Germinal center (tissue), 1 donor: ENCODE measurements at places on chromosomes 5 and 9.

DNA sequence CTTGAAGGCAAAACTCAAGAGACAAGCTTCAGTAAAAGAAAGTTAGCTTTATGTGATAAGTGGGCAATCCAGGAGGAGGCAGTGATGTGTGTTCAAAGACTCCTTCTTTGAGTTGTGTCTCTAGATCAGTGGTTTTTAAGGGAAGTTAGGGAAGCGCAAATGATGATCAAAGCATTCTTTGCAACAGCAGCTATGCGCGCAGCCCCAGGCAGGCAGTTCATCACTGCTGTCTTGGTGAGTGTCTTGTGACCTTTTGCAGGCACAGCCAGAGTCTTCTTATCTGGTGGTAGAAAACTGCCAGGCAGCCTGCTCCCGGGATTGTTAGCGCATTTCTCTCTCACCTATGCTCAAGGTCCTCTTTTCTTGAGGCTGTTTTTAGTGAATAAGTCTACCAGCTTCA lies 40.3 kb upstream of the CLK4 start:
- no peak for DNase-seq

GRCh38 chr5:31029925-31030324 lies 163.6 kb upstream of the CDH6 start:
- DNase-seq: no peak

DNA sequence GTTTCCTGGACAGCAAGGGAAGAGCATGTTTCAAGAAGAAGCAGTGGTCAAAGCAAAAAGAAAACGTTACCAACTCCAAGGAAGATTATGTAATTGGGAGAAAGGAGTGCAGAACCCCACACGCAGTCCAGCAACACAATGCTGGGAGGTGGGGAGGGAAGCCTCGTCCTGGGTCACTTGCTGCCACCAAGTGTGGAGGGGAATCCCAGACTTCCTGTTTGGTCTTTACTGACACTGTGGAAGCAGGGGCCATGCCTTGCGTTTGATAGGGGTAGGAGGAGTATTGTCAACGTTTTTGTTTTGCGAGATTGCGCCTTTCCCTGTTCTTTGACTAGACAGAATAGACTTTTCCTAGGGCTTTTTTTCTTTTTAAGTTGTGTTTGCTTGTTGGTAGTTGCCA lies 421.0 kb downstream of the KDM4C start:
- no peak for DNase-seq

GRCh38 chr5:43573058-43573457 lies 16.2 kb upstream of the PAIP1 start:
- DNase-seq: no peak

DNA sequence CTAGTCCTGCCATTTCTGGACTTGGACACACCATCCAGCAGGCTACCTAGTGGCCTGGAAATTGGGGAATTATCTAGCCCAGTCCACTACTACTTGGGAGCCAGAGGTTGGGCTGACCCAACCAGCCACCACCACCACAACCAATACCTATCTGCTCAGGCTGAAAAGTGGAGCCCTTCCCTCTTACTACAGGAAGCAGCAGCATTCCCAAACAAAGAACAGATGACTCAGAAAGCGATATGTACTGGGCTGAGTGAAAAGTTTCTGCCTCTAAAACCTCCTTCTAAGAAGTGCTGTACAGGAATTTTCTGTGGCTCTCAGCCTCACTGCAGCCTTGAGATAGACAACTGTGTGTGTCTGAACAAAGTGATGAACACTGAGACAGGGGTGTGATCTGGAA lies 279.4 kb downstream of the CDH10 start:
- no peak for DNase-seq

- DNase-seq: no peak
Observed at GRCh38 chr9:72875221-72875620, 77.6 kb downstream of the ALDH1A1 start.

DNA sequence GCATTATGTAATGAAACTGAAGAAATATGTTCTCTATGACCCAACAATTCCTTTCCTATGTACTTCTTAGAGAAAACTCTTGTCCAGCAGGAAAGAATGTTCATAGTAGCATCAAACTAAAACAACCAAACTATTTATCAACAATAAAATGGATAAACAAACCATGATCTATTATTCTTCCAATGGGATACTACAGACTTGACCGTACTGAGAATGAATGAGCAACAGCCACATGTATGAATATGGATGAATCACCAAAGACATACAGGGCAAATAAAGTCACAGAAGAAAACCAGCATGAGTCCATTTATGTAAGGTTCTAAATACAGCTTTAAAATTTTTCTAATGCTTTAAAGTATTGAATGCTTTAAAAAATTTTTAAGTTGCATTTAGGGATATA lies 73.6 kb upstream of the SUSD1 start:
- DNase-seq: no peak

DNA sequence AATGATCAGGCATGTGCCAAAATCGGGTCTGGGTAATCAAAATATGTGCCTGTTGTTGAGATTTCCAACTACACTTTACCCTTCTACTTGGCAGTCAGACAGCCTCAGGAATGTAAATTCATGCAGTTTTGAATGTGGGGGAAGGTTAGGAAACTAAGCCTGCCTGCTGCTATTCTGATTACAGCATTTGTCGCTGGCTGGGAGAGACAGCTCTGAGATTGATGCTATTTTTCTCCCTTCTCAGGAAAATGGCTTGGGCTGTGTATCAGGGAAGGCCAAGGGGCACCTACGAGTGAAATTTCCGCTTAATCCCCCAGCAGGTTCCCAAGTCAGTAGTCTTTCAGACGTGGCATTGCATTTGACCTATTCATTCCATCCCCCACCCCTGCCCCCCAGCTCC lies 3.6 kb upstream of the RGS7BP start:
- DNase-seq: no peak

GRCh38 chr5:57366744-57367143 lies 115.9 kb downstream of the ACTBL2 start:
- no peak for DNase-seq

GRCh38 chr5:85533341-85534047 lies 1084.2 kb upstream of the COX7C start:
- no peak for DNase-seq

DNA sequence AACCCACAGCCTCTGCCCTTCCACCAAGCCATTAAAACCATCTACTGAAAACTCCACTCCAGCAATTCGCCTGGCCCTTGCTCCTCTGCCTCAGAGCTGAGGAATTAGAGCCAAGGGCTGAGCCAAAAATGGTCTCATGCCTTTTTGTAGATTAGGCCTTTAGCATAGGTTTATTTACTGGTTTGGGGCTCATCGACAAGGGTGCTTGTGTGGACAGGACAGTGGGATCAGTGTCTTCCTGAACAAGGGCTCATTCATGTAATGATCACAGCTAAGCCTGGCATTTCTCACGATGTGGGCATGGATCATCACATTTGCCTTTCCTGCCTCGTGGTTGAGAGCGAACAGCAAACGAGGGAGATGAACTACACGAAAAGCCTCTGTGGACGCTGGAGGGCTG lies 59.2 kb upstream of the PHF24 start:
- DNase-seq: no peak

- no peak for DNase-seq
Observed at GRCh38 chr9:134628354-134628736, 13.3 kb upstream of the COL5A1 start.

DNA sequence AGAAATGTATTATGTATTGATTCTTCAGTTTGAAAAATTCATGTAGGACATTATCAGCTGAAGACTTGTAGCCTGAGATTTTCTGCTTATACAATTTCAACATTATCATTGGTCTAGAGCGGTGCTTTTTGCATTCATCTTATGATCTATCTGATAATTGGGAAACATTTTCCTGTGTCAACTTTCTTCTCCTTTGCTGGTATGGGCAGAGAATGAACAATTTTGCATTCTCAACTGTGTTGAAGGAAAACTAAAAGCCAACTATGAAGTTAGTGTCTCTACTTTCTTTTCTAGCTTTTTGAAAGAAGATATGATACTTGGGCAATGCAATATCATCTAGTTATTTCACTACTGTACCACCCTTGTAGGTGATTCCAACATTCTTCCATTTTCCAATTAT lies 10.3 kb downstream of the ZFR start:
- DNase-seq: no peak

- no peak for DNase-seq
Observed at GRCh38 chr9:114382699-114383520, 4.9 kb downstream of the AKNA start.

DNA sequence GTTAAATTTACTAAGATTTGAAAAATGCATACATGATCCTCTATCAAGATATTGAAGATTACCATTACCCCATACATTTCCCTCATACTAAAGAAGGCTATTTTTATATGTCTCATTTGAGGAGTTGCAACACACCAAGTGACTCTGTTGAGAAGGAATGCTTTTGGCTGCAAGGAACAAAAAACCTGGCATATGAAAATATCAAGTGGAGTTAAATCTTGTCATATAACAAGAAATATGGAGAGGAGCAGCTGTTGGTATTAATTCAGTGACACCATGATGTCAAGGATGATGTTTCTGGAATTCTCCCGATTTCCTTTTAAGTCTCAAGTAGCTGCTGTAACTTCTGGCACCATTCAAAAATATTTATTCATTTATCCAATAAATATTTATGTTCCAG lies 193.8 kb downstream of the CSNK1G3 start:
- no peak for DNase-seq

GRCh38 chr5:114391321-114391720 lies 29.5 kb downstream of the KCNN2 start:
- no peak for DNase-seq

GRCh38 chr5:112694853-112695709 lies 42.6 kb upstream of the APC start:
- no peak for DNase-seq

- peak; percentile 24 for DNase-seq
Observed at GRCh38 chr5:151825445-151825844, 53.7 kb downstream of the G3BP1 start.

- no peak for DNase-seq
Observed at GRCh38 chr5:99169309-99169708, 240.5 kb upstream of the CHD1 start.
